ENCODE measurements at places on chromosomes 1 and 21.

GRCh38 chr1:215523128-215523861 is 43.8 kb upstream of the KCTD3 start:
- DNase-seq, result no peak

DNA sequence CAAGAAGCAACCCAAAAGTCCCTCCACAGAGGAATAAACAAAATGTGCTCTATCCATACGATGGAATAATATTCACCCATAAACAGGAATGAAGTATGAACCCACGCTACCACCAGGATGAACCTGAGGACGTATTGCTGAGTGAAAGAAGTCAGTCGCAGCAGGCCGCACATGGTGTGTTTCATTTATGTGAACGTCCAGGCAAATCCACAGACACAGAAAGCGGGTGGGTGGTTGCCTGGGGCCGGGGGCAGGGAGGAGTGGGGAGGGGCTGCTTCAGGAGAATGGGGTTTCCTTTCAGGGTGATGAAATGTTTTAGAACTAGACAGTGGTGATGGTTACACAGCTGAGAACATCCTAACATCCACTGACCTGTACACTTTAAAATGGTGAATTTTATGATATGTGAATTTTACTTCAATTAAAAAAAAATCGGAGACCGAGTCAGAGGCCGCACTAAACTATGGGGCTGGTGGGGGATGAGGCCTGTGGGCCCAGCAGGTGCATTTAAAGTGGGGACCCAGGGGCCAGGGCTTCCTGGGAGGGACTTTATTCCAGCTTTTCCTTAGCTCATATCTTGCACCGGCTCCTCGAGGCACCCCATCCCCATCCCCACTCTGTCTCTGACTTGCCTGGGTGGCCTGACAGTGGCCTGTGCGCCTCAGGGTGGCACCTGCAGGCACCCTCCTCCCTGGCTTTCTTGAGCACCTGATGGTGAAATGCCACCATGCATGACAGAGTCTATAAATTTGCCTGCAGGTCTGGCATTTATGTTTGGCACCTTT is 392.6 kb upstream of the VAMP3 start:
- no peak for DNase-seq

GRCh38 chr1:52635321-52636089 is 2.5 kb downstream of the SHISAL2A start:
- DNase-seq, result no peak

DNA sequence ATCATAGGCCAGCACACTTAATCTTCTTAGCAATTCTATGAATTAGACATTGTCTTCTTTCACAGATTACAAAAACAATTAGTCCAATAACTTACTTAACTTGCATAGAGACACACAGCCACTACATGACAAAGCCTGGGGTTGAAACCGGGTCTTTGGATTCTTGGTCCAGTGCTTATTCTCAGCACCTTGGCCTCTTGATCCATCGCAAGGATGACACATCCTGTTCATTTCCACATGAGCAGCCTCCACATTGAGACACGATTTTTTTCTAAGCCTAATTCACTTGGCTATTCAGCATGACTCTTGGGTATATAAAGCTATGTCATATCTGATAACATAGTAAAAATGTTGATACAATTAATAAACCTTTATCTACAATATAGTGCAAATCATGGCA is 221.0 kb upstream of the FOXD3 start:
- DNase-seq, result no peak

- DNase-seq, result no peak
These were observed 9.0 kb downstream of the GNG4 start for GRCh38 chr1:235640580-235640979.

DNA sequence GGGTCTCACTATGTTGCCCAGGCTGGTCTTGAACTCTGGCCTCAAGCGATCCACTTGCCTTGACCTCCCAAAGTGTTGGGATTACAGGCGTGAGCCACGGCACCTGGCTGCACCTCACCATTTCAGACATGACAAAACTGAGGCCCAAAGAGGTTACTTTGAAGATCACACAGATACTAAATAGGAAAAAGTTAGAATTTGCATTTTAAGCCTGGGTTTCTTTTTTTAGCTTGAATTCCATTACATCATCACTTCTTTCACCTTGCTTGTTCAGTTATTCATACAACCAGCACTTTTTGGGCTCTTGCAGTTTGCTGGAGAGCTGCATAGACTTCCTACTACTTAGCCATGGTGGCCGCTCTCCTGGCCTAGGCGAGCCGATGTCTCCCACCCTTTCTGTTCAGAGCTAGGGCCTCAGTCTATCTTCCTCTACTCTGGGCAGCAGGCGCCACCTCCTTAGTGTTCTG is 16.3 kb upstream of the CD2 start:
- DNase-seq, result no peak

- DNase-seq, result no peak
These were observed 82.2 kb upstream of the BCAR3 start for GRCh38 chr1:93763704-93764365.

DNA sequence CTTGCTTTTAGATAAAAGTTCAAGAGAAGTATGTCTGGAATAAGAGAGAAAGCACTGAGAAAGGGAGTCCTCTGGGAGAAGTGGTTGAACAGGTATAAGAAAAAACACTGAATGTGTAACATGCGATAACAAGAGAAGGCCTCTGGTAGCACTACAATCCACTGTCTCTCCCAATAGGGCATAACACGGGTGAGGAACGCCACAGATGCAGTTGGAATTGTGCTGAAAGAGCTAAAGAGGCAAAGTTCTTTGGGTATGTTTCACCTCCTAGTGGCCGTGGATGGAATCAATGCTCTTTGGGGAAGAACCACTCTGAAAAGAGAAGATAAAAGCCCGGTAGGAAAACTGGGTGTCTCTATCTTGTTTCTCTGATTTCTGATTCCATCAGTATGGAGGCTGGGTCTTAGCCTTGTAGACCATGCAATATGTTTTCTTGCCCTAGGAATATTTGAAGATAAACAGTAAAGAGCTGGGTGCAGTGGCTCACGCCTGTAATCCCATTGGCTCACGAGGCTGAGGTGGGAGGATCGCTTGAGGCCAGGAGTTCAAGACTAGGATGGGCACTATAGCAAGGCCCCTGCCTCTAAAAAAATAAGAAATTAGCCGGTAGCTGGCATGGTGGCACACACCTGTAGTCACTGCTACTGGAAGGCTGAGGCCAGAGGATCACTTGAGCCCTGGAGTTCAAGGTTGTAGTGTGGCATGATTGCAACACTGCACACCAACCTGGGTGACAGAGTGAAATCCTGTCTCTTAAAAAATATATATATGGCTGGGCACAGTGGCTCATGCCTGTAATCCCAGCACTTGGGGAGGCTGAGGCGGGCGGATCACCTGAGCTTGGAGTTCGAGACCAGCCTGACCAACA is 40.4 kb downstream of the DAP3 start:
- DNase-seq, result peak; percentile 6

DNA sequence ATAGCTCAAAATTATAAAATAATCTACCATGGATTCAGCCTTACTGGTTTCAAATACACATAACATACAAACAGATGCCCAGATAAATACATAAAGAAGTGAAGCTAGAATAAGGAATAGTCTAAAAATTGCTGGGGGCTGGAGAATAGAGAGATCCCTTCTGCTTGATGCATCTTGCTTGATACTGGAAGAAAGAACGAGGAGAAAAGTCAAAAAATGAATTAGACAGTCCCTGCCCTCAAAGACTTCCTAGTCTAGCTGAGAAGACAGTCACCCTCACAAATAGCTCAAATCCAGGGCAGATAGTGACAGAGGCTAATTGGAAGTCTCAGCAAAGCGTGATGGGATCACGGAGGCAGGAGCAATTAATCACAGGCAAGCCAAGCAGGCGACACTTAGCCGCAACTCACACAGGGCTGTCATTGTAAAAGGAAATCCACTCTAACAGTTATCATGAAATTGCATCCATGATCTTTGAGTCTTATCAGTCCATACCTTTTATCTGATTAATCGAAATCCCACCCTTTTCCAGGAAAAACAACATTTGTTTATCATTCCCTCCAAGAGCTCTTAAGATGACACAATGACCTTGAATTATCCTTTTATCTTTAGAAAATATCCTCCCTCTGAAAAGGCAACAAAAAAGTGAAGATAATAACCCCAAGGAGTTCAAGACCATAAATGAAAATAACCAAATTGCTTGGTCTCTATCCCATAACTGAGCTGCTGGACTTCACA is 59.7 kb upstream of the TIAM1 start:
- no peak for DNase-seq

DNA sequence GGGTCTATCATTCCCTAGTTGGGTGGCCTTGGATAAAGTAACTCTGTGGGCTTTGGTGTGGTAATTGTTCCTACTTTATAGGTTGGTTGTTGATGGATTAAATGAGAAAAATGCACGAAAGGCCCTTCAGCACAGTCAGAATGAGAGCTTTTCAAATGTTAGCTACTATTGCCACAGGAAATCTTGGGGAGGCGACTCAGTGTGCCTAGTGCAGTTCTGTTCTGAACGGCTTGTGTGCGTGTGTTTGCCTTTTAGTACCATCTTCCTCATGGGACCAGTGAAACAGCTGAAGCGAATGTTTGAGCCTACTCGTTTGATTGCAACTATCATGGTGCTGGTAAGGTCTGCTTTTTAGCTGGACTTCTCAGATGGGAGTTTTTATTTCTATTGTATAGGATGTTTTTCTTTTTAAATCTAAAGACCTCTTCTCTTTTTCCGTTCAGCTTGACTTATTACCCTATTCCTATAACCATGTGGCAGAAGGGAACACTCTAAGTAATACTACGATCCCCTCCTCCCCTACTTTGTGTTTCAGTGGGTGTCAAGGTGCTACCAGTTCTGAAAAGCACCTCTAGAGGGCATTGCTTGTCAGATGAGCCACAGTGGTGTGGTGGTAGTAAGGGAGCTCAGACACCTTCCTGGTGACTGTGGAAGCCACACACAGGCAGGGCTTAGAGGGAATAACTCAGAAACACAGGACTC is 9.2 kb downstream of the SFT2D2 start:
- no peak for DNase-seq

DNA sequence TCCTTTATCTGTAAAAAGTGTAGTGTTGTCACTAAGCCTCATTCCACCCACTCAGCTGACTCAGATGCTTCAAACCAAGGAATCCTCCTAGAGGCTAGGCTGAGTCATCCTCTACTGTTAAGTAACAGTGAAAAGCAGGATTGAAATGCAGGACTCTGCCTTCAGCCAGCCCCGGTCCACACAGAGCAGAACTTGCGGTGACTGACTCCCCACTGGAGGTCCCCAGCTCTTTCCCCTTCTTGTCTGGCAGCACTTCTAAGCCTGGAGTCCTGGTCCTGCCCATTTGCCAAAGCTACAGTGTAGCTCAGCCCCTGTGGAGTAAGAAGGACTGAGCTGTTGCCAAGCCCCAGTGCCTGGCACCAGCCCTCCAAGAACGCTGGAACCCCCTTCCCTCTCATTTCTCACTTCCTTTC is 1.7 kb downstream of the RAB7B start:
- DNase-seq, result peak; percentile 73

DNA sequence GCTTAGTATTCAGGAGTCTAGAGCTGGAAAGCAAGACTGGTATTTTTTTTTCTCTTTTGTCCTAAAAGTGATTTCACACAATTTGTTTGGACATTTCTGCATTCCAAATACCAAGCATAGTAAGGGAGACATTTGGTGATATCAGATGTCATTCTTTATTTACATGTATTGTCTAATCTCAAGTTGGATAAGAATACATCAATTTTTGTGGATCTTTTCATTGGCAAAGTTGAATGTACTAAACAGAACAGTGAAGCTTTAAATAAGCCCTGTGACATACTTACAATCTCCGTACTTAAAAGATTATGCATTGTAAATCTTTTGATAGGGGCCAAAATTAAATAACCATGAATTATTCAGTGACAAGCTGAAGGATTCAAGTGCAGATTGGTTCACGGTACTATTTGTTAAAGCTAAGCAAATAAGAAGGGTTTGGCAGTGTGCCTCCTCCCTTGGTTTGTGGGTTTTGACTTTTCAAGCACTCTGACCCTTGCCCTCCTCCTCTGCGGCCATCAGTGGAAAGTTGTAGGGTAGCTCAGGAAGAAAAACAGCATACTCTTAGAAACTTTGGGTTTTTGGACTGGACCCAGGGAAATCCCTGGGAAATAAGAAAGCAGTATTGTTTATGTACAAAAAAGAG is 663.7 kb downstream of the ADGRL2 start:
- DNase-seq, result no peak

GRCh38 chr1:213474054-213474453 is 423.0 kb downstream of the RPS6KC1 start:
- no peak for DNase-seq
